Right hindlimb (tissue), 1 donor: ENCODE measurements at places on chromosomes 4 and X.

DNA sequence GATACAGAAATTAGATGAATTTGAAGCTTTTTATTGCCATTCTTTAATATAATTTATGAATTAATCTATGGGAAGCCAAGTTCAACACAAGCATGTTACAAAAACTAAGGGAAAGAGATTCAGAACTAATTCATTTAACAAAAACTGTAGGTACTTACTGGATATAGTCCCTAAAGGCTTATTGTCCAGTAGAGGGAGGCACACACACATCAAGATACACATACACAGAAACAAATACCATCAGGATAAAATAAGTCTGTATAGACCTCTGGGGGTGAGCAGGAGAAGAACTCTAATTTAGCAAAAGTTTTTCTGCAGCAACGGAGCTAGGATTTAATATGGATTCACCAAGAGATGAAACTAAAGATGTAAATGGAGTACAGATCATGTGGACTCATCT, 83.0 kb upstream of the IL13RA1 start:
- DNase-seq = no peak

DNA sequence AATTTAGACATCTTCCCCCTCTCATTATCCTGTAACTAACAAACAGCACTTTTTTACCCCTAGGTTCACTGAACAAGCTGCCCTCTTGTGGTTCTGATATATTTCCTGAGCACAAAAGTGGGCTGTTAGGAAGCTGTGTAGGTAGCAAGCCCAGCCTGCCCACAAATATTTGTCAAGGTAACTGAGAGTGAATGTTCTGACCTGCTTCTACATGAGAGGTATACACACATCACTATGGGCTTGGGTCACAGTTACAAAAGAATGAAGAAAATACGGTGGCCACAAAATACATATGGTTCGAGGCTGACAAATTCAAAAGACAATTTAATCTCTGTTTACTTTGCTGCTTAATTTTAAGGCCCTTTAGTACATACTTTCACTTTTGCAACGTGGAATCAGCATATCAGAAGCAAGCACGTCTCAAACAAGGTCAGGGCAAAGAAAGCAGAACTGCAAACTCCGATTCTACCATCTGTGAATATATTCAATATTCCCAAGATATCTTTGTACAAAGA, 78.7 kb downstream of the RBM47 start:
- DNase-seq = no peak

- no peak for DNase-seq
These were observed 61.5 kb downstream of the ELF4 start for GRCh38 chrX:130048686-130049222.

DNA sequence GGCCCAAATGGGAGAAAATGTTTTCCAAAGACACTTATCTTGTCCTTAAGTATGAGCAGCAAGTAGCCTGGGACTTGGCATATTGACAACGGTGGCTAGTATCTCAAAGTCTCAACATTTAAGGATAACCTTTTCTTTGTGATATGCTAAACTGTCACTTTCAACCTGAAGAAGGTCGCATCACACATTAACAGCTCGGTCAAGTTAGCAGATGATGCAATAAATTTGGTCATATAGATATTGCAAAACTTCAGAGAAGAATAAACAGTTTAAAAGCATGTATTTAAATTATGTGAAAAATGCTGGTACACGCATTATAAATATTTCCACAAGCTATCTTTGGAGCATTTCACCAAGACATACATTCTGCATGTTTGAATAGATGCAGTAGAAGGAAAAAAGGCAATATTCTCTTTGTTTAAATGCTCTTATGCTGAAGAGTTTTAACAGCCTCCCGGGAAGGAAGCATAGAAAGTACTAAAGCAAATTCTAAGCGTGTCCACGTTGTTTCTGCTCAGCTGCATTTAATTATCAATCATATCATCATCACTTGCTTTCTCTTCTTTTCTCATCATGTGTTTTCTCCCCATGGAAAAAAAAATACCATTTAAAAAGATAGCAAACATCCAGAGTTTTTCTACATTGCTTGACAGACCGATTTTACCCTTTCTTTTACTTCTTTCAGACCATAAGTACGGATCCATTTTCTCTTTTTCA, 24.2 kb downstream of the ARHGAP6 start:
- DNase-seq = no peak

DNA sequence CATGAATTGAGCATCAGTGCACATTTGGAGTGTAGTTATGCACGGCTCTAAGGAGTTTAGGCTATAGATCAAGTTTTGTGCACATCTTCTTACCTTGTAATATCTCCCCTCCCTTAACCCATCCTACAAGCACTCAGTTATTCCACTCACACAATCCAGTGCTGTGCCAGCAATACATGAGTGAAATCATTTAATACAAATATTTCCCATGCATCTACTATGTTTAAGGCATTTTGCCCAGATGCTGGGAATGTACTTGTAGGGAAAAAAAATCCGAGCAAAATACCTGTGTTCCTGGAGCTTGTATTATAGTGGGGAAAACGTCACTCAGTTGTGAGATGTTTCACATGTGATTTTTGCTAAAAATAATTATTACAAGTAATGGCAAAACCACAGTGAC, 191.6 kb upstream of the LDB2 start:
- peak; percentile 32 for DNase-seq

GRCh38 chrX:49227726-49228125, 5.4 kb downstream of the CACNA1F start:
- no peak for DNase-seq

GRCh38 chr4:184807256-184807655, 18.5 kb downstream of the ACSL1 start:
- DNase-seq = no peak

- DNase-seq = no peak
These were observed 67.0 kb downstream of the STK32B start for GRCh38 chr4:5118091-5118786.

- peak; percentile 26 for DNase-seq
These were observed 14.2 kb upstream of the PJA1 start for GRCh38 chrX:69179380-69179911.
